ENCODE measurements at places on chromosomes 13 and 19.

- DNase-seq, result peak; percentile 58
These were observed at the start of gene MYPOP for GRCh38 chr19:45901912-45902650. Gene MYPOP, minus strand, starts transcription at chr19:45902613. Its CDS starts 840 bp downstream, at chr19:45901773.

- no peak for DNase-seq
These were observed 194.0 kb upstream of the SLITRK1 start for GRCh38 chr13:84076280-84076679.

- DNase-seq, result no peak
These were observed 9.5 kb upstream of the ZNF541 start for GRCh38 chr19:47582320-47582909.

DNA sequence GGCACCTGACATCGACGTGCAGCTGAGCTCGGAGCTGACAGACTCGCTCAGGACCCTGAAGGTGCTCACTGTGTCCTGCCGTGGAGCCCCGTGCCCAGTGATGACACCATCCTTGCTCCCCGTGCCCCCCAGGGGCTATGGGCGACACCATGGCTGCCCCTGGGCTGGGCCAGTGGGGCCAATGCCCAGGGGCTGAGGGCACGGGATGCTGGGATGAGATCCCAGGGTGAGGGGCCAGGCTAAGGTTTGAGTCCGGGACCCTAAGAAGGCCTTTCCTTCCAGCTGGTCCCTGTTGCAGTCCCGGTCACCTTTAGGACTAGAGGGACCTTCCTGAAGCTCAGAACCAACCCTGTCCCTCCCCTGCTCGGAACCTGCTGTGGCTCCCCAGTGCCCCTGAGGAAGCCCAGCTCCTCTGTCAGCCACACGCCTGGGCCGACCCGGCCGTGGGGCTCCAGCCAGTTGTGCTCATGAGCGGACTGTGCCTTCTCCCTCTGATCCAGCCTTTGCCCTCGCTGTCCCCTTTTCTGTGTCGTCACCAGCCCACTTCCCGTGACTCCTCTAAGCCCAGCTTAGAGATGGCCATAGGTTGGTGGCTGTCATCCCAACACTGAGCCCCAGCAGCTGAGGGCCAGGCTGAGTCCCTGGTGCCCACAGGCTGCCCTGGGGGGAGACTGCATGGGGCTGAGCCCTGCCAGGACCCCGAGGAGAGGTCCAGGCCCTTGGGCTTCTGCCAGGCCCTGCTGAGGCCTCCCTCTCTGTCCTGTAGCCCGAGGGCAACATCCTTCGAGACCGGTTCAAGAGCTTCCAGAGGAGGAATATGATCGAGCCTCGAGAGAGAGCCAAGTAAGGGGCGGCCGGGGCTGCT lies 10.6 kb downstream of the NOP53 start:
- no peak for DNase-seq

GRCh38 chr13:49424011-49424560 lies 19.8 kb downstream of the CAB39L start:
- DNase-seq, result no peak

DNA sequence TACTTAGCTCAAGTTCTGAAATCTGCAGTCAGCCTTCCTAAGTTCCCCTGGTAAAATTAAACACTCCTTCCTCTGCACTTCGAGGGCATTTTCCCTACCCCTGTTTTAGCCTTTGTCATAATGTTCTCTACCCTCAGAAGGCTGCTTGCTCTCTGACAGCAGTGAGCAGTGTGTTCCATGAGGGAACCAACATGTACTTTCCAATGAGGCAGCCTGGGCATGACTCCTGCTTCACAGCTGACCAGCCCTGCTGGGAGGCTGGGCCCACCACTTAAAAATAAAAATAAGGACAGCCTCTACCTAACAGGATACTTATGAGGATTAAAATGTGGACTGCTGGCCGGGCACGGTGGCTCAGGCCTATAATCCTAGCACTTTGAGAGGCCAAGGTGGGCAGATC lies 26.4 kb downstream of the RUBCNL start:
- DNase-seq, result no peak

DNA sequence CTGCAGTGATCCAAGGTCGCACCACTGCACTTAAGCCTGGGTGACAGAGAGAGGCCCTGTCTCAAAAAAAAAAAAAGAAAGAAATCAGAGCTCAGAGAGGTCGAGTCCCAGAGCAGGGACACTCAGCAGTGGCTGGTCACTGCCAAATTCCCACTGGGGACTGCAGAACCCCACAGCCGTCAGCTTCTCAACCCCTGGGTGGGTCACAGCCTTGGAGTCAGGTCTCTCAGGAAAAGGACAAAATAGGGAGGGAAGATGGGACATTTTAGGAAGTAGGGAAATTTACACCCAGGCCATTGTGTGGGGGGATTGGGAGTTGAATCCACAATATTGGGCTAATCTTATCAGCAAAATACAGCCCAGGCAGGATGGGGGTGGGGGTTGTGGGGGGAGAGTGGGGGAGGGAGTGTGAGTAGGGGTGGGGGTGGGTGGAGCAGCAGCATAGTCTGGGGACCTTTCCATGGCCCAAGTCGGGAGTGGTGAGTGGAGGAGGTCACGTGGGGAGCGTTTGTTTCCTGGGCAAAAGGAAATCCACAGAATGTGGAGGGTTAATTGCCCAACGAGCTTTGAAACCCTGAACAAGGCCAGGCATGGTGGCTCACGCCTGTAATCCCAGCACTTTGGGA lies 5.0 kb upstream of the CCDC194 start:
- DNase-seq, result no peak

- DNase-seq, result no peak
These were observed 38.2 kb upstream of the GJB6 start for GRCh38 chr13:20270163-20270865.

DNA sequence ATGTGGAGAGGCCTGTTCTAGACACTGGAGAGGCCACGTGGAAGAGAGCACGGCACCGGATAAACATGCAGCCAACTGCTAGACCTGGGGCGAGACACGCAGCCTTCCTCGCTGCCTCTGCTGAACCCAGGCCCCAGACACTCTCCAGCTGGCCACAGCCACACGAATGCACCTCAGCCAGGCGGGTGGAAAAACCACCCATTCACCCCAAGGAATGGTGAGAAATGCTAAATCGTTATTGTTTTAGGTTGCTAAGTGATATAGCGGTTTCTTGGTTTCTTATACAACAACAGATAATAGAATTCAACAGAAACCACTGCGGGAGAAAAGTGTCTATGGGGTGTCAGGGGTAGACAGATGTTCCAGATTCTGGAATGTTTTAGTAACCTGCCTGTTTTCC lies 52.5 kb downstream of the STK24 start:
- DNase-seq, result no peak

DNA sequence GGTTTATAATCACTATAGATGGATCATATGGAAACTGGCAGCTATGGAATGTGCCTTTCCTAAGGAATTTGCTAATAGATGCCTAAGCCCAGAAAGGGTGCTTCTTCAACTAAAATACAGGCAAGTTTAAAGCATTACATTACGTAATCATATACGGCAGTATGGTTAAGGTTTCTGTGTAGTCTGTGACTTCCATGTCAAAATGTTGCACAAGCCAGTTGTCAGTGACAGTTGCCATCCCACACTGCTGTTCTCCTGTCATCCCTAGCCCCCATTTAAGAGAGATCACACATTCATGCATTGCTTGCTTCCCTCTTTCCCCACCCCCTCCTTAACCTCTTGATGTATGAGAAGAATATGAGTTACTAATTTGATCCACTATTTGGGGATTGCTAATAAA lies 47.3 kb downstream of the BRCA2 start:
- no peak for DNase-seq

DNA sequence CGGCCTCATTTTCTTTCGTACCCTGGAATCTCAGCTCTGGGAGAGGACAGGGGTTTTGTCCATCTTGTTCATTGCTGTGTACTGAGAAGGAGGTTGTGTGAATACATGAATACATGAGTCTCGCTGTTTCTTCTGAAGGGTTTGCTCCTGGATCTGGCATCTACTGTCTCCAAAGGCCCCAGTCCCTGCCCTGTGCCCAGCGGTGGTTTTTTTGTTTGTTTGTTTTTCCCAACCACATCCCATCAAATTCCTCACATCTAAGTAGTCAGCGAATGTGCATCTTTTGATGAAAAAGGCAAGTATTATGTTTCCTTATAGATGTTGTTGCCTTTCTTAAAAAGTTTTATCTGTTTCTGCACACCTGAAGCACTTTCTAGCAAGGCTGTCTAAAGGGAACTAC lies 12.5 kb downstream of the DCAF15 start:
- no peak for DNase-seq

GRCh38 chr19:32355309-32355708 lies 9.9 kb downstream of the ZNF507 start:
- no peak for DNase-seq

- no peak for DNase-seq
These were observed 263.7 kb downstream of the DACH1 start for GRCh38 chr13:71603255-71603654.

- no peak for DNase-seq
These were observed 328.6 kb downstream of the SUCLA2 start for GRCh38 chr13:47672245-47673008.

GRCh38 chr19:20661150-20661819 lies at the start of gene ZNF626:
Gene ZNF626, minus strand, starts transcription at chr19:20661571. Its CDS starts 125 bp downstream, at chr19:20661446.
- peak; percentile 80 for DNase-seq

DNA sequence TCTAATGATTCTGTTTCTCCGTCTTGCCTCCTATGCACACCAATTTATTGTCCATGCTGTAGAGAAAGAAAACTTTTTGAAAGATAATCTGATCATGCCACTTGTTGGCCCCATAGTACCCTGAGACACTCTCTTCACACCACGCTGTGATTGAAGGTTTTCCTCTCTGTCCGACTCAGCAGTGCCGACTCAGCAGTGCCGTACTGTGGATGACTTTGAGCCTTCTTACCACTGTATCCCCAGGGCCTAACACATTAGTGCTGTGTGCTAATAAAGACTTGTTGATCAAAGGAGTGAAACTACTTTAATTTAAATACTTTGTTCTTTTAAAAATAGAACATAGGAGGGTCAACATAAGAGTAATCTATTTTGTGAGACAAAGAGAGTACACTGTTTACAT lies 429.6 kb downstream of the KLF12 start:
- DNase-seq, result no peak

DNA sequence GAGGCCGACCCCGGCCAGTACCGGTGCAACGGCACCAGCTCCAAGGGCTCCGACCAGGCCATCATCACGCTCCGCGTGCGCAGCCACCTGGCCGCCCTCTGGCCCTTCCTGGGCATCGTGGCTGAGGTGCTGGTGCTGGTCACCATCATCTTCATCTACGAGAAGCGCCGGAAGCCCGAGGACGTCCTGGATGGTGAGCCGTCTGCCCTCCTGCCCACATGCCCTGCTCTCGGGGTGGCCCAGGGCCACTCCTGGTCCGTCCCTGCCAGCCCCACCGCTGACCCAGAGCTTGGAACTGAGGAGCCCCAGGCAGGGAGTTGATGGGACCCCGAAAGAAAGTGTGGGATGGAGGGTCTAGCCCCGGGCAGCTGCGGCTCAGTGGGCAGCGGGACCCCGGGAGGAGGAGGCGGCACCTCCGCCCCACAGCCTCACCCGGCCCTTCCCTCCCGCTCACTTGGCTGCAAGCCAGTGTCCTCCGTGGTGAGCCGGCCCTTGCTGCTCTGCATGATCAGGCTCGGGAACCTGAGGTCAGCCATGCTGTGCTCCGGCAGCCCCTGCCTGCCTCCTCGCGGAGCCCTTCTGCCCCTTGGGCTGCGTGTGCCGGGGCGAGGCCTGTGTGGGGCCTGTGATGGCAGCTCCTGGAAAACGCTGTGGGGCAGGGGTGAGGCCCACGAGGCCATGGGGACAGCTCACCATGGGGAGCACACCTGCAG lies 8.1 kb upstream of the HCN2 start:
- no peak for DNase-seq

DNA sequence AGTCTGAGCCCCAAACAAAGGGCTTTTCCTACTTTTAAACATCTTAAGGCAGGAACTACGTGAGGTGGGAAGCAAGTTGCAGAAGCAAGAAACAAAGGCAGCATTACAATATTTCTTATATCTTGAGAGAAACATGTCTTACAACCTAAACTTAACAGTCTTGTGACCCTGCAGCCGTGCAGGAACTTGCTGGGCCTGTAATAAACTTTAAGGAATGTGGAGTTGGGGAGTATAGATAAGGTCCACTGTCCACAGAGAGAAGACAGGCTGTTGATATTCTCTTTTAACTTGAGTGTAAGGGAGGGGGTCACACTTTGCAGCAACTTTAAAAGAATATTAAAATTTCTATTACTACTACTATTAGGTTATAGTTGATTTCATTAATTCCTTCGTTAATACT lies 214.6 kb upstream of the HTR2A start:
- DNase-seq, result no peak

DNA sequence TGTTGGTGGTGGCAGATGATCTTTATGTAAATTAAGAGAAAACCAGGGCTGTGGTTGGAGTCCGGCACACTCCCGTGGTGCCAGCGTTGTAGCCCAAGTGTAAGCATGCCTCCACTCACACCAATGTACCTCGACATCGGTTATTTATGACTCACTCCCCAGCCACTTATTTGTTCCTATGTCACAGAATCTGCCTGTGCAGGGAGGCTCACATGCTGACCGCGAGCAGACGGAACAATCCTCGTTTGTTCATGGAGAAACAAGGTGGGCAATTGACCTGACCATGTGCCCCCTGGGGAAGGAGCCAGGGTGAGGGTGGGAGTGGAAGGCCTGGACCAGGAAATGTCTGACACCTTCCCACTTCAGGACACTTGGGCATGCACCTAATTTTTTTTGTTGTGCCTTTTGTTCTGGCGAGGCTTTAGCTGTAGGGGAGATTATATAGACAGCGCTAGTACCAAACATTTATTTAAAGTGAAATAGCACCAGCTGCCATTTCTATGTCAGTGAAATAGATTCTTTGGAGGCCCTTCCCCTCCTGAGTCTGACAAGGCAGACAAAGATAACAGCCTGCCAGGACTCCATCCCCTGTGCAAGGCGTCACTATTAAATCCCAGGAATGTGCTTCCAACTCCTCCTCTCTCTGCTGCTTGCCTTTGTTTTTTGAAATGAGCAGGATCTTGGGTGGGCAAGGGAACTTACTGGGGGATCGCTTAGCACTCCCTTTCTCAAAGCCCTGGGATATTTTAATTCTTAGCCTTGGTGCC lies 394.2 kb downstream of the FGF9 start:
- no peak for DNase-seq

DNA sequence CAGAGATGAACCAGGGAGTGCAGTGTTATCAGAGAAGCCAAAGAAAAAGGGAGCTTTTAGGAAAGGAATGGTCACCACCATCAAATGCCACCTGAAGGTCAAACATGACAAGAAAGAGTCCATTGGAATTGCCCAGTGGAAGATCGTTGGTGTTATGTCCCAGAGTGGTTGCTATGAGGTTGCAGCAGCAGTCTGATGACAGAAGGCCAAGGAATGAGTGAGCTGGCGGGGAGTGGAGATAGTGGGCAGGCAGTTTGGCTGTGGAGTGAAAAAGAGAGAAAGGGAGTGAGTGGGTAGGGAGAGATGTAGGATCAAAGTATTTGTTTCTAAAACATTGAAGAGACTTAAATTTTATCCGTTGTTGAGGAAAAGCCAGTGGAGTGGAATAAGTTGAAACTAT lies 117.4 kb upstream of the WASF3 start:
- no peak for DNase-seq

GRCh38 chr19:35549174-35549788 lies 3.9 kb downstream of the TMEM147 start:
- peak; percentile 84 for DNase-seq

- DNase-seq, result no peak
These were observed 679 bp upstream of the CDADC1 start for GRCh38 chr13:49246850-49247642.

- peak; percentile 73 for DNase-seq
These were observed 28.6 kb downstream of the PRAM1 start for GRCh38 chr19:8473648-8474476.
